Fibroblast of skin of back (primary cell): ENCODE measurements at places on chromosomes 11 and 22.

- DNase-seq, result peak; percentile 70
Measured at GRCh38 chr11:26335903-26336302, 4.0 kb downstream of the ANO3 start.

DNA sequence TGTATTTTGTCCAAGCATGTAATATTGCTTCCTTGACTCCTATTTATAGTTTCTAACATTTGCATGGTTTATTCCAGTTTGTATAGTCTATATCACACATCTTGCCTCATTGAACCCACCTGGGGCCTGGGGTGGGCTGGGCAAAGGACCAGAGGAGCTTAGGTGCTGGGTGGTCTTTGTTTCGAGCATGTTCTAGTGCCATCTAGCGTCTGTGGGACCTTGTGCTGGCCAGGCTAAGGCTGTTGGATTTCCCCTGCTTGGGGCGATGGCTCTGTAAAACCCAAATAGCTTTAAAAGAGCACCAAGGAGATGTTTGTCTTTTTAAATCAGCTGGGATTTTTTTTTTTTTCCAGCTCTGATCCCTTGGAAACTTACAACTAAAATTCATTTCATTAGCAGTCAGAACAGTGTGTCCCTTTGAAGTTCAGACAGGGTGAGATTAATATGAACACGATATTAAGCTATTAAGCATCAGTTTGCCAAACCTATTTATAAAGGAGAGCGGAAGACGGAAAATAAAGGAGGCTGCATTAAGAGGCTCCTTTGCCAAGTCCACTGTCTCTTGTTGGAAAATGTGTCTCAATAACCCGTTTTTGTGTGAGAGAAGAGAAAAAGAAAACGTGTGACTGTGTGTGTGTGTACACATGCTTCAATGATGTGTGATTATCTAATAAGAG, 157.4 kb downstream of the COMMD9 start:
- peak; percentile 39 for DNase-seq

- no peak for DNase-seq
Measured at GRCh38 chr11:80778941-80779340, 1338.1 kb upstream of the TENM4 start.

GRCh38 chr22:39932918-39933649, 27.1 kb upstream of the TMA7B start:
- peak; percentile 5 for DNase-seq

GRCh38 chr11:93403930-93404329, 73.4 kb downstream of the DEUP1 start:
- no peak for DNase-seq

GRCh38 chr11:125094731-125095130, 16.7 kb downstream of the TMEM218 start:
- no peak for DNase-seq

DNA sequence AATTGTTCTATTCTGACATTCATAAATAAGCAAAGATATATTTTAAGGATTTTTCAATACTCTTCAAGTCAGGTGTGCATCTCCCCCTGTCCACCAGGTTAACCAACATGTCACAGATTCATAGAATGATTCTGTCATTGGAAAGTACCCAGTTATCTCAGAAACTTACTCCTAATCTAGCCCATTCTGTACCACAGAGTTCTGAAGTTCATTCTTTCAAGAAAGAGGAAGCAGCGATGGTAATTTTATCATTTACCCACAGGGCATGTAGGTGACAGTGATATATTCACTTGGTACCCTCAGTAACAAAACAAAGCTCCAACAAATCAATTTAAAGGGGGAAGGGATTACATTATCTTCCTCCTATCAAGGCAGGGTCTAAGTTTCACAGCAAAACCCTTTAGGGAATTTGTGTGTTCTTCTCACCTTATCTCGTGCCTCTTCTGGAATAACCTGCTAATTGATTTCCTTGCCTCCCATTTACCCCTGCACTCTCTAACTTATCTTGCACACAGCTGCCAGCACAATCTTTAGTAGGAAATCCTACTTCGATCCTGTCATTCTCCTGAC, 19.0 kb upstream of the MPPED2 start:
- DNase-seq, result no peak

- DNase-seq, result no peak
Measured at GRCh38 chr11:7306900-7307299, 55.2 kb downstream of the SYT9 start.

- DNase-seq, result no peak
Measured at GRCh38 chr11:58125469-58125868, at the start of gene OR9I1. OR9I1 (minus strand) TSS chr11:58125530; CDS start chr11:58119444, 6,086 bp downstream.

DNA sequence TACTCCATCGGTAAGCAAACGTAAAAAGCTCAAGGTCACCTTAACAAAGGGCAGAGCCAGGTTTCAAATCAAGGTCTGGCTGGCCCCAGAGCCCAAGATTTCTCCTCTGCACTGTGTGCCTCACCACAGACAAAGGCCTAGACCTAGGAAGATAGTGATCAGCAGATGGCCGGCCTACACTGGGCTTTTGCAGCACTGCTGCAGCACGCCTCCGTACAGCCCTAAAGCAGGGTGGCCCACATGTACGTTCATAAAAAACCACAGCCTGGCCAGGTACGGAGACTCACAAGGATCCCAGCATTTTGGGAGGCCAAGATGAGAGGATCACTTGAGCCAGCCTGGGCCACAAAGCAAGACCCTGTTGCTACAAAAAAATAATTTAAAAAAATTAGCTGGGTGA, 106.3 kb upstream of the PITPNB start:
- no peak for DNase-seq

DNA sequence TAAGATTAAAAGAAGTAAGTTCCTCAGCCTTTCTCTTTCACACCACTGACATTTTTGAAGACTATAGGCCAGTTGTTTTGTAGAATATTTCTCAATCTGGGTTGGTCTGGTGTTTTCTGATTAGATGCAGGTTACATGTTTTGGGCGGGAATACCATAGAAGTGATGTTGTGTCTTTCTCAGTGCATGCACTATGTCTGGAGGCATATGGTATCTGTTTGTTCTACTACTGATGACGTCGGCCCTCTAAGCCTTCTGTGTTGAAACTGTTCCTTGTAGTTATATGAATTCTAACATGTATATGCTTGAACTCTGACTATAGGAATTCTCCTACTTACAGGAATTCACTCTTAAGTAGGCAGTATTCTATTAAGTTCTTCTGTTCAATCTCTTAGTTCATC, 21.6 kb downstream of the ZFTA start:
- DNase-seq, result no peak

DNA sequence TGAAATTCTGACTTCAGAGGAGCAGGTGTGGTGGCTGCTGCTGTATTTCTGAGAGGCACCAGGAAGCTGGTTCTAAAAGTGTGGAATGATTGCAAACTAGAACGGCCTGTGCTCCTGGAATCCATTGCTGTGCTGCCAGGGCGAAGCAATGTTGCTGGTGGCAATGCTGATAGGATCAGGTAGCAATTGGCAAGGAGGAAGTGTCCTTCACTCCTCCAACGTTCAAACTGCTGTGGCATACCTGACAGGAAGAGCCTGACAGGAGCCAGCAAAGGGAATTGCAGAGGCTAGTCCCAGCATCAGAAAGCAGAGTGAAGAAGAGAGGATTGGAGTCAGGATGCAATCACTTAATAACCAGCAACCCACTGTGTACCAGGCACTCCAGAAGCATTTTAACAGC, 118.2 kb downstream of the FAR1 start:
- no peak for DNase-seq

GRCh38 chr11:66951927-66952337, 6.3 kb downstream of the PC start:
- DNase-seq, result no peak

GRCh38 chr11:61287338-61287977, 7.7 kb downstream of the VWCE start:
- DNase-seq, result no peak

- no peak for DNase-seq
Measured at GRCh38 chr11:48044577-48044976, 64.2 kb downstream of the PTPRJ start.

- no peak for DNase-seq
Measured at GRCh38 chr11:45278714-45279113, 7.4 kb downstream of the SYT13 start.

GRCh38 chr11:72984453-72985077, 157.6 kb downstream of the FCHSD2 start:
- DNase-seq, result no peak

GRCh38 chr11:110098645-110099044, 5.5 kb downstream of the ZC3H12C start:
- DNase-seq, result peak; percentile 17

- DNase-seq, result no peak
Measured at GRCh38 chr11:15093432-15093831, 20.0 kb downstream of the CALCB start.
